NCI-H1417 (cell line): ENCODE measurements at places on chromosomes 7 and 10.

DNA sequence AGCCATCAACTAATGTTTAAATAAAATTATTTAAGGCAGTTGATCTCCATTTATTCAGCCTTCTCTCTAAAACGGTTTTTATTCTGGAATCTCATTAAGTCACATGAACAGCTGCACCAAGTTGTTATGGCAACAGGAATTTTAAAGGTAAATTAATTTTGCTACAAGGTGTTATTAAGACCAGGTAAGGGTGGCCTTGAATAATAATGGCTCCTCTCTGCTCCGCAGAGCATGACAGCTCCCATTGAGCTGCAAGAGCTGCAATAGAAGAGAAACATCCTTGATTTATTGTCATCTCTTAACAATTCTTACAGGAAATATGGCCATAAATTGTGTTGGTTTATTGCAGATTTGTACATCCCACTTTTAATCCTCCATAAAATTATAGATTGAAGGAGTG lies 165.8 kb downstream of the KLF6 start:
- peak; percentile 87 for DNase-seq

GRCh38 chr7:120806669-120807068 lies 51.3 kb downstream of the TSPAN12 start:
- no peak for DNase-seq

- no peak for DNase-seq
Observed at GRCh38 chr10:107423903-107424302, 259.4 kb upstream of the SORCS1 start.

GRCh38 chr7:28602282-28602681 lies 190.0 kb downstream of the CREB5 start:
- DNase-seq: no peak

GRCh38 chr7:94436018-94436604 lies 41.4 kb downstream of the COL1A2 start:
- peak; percentile 86 for DNase-seq

DNA sequence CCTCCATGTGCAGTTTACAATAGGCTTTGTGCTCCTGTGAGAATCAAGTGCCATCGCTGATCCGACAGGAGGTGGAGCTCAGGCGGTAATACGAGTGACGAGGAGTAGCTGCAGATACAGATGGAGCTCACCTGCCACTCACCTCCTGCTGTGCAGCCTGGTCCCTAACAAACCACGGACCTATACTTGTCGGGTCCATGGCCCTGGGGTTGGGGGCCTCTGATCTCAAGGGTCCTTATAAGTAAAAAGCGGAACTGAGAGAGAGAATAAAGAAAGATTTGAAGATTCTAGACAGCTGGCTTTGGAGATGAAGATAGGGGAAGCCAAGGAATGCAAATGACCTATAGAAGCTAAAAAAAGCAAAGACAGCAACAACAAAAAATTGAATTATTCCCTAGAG lies 130.6 kb downstream of the PLXDC2 start:
- DNase-seq: no peak

- DNase-seq: no peak
Observed at GRCh38 chr7:99499371-99499720, 735 bp downstream of the ZNF394 start.

GRCh38 chr10:11163780-11164550 lies 146.3 kb downstream of the CELF2 start:
- no peak for DNase-seq

GRCh38 chr10:49512121-49512809 lies 26.7 kb downstream of the ERCC6 start:
- no peak for DNase-seq

GRCh38 chr7:91085175-91085574 lies 179.1 kb upstream of the FZD1 start:
- DNase-seq: no peak

DNA sequence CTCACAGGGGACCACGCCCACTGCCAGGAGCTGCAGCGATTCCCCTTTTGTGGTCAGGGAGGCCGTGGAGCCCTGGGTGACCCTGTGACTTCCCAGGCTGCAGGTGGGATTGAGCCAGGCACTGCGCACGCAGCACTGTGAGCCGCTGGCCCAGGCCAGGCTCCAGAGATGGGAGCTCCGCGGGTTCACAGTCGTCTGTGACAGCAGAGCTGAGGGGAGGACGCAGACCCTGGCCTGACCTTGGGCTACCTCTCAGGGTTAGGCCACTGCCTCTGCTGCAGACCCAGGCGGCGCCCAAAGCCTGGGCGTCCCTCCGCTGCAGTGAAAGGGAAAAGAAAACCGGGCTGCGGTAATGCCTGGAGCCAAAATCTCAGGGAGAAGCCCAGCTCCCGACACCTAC lies 107.5 kb upstream of the GPR26 start:
- DNase-seq: no peak

DNA sequence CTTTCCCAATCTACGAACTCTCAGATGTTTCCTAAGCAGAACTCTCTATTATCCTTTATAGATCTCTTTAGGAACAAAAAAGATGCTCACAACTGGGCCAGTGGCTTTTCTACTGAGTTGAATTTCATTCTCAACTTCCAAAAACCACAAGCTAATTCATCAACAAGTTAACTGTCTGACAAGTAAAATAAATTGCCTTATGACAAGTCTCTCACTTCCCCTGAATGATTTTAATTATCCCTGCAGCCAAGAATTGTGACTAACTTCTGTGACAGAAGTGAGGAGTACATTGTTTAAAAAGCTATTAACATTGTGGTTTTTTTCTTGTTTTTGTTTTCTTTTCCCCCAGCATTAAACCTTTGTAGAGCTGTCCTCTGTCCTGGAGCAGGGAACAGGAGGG lies 343.1 kb downstream of the HPSE2 start:
- DNase-seq: no peak

DNA sequence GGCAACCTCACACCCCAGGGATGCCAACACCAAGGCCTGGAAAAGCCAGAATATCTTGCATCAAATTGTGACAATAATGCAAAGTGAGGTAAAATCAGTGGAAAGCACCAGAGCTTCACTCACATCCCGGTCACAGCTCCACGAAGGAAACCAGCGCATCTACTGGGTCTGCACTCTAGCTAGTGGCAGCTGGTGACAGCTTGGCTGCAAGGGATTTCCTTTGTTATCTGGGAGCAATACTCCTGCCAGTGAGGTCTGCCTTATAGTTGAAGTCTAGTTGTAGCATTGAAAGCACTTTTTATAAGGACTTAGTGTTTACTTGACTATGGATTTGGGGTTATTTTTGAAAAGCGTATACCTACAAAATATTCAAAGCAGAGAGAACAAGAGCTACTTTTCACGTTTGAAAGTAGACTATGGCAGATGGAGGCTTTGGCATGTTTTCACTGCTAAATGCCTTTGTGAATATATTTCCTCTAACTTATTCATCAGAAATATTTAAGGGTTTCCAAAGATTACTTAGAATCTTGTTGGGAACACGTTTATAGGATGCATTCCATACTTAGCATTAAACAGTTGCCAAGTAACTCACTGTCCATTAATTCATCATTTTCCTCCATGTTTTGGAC lies 26.1 kb downstream of the WDFY4 start:
- no peak for DNase-seq

DNA sequence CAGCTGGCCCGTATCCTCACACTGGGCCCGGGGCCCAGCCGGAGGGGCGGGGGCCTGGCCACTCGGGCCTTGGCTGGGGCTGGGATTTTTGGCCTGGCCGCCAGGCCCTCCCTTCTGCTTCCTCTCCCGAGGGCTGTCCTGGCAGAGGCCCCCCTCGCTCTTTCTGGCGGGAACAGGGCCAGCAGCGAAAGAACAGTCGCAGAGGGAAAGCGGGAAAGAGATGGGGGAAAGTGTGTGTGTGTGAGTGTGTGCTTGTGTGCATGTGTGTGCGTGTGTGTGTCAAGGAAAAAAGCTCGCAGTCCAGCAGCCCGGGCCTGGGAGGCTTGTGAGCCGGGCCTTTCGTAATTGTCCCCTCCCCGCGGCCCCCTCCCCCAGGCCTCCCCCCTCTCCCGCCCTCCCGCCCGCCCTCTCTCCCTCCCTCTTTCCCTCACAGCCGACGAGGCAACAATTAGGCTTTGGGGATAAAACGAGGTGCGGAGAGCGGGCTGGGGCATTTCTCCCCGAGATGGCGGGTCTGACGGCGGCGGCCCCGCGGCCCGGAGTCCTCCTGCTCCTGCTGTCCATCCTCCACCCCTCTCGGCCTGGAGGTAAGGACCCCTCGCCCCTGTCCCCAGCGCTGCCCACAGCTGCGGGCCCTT lies at the start of gene ELN:
Gene ELN (plus strand): TSS at position 491 of the 638 bp plus-strand sequence. CDS start 15 bp downstream, at position 506.
- DNase-seq: peak; percentile 58

DNA sequence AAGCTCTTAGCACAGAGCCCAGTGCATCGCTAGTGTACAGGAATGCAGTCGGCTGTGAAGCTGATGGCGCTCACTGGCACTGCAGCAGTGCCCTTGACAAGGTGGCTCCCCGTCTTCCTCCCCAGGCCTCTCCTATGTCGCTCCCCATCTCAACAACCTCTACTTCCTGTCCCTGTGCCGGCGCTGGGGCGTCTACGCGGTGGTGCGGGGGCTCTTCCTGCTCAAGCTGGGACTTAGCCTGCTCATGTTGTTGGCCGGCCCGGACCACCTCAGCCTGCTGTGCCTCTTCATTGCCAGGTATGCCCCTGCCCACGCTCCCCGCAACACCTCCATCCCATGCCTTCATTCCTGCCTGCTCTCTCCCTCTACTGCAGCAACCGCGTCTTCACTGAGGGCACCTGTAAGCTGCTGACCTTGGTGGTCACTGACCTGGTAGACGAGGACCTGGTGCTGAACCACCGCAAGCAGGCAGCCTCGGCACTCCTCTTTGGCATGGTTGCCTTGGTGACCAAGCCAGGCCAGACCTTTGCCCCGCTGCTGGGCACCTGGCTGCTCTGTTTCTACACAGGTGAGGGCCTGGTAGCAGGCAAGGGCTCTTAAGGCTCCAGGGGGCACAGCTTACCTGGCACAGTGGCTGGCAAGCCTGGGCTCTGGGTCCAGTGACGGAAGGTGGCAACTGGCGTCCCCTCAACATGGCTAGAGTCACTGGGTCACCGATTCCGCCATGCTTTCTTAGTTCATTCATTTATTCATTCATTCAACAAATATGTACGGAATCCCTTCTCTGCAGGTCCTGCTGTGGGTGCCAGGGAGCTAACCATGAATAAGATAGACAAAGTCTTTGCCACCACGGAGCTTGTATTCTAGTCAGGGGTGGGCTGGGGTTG lies 22.3 kb upstream of the C10orf95 start:
- no peak for DNase-seq

- no peak for DNase-seq
Observed at GRCh38 chr7:50735333-50735732, 47.4 kb downstream of the GRB10 start.

DNA sequence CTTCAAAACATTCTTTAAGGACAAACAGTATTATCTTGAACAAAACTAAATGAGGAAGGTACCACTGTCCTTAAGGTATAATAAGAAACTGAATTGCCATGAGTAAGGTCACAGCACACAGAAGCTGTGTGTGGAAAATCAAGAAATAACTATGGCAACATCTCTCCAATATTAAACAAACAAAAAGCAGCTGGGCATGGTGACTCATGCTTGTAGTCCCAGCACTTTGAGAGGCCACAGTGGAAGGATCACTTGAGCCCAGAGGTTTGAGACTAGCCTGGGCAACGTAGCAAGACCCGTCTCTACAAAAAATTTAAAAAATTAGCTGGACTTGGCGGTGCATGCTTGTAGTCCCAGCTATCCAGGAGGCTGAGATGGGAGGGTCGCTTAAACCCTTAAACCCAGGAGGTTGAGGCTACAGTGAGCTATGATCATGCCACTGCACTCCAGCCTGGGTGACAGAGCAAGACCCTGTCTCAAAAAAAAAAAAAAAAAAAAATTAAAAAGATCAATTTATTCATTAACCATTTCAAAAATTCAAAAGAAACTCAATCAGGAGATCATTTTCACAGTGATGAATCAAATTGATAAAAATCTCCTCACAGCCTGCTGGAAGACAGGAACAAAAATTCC lies 195.4 kb downstream of the SKIDA1 start:
- DNase-seq: no peak

DNA sequence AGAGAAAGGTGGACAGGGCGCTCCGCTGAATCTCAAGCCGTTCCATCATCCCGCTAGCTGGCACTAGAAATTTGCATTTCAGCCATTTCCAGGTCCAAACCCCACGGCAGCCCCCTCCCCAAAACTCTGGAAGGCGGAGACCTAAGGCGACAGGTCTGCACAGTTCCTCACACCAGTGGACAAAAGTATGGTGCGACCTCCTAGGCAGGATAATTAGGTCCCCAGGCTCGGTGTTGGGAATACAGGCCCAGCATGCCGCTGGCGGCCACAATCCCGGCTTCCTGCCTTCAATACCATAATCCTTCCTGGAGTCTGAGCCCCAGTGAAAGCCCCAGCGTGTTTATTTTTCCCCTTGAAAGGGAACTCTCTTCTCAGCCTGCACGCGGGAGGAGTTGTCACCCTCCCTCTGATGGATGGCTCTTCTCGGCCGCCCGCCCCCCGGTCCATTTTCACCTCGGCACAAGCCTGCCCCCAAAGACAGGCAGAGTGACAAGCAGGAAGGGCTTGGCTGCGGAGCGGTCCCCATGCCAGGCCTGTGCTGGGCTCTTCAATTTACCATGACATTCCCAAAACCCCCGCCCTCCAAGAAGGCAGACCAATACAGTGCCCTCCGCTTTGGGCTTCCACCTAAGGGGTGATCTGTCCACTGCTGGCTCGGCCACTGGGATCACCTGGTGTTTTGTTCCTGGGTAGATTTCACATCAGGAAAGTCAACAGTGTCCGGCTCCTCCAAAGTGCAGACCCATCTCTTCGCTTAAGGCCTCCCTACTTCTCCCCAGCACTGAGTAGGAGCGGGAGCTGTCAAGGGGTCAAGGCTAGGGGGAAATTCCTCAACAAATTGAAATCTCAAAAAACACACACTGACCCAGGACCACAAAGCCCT lies 2.2 kb downstream of the FGFR2 start:
- no peak for DNase-seq

DNA sequence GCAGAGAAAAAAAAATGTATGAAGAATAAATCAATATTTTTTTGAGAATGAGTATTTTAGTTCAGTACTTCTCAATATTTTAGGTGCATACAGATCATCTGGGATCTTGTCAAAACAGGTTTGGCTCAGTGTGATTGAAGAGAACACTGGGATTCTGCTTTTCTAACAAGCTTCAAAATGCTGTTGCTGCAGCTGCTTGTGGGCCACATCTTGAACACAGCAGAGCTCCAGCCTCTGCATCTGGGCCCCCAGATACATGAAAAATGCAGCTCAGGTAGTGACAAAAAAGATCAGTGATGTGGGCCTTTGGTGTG lies 1177.1 kb upstream of the C7orf33 start:
- no peak for DNase-seq

DNA sequence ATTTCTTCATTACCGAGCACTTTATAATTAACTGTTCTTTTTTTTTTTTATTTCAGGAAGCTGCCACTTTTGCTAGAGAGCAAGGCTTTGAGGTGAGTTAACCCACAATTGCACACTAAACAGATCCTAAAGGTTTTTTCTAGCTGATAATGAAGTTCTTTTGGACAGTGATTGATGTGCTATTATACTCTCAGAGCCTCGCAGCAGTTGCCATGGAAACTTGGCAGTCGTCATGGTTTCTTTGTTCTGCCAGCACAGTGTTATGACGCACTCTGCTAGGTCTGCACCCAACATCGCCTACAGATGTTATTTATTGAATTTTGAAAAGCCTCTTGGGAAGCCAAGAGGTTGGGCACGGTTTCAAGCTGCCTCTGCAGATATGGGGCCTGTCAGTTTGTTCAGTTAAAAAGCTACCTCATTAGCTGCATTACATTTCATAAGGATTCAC lies 237.2 kb upstream of the KAT6B start:
- DNase-seq: peak; percentile 98

- no peak for DNase-seq
Observed at GRCh38 chr10:30151581-30152389, 92.4 kb upstream of the JCAD start.

- peak; percentile 82 for DNase-seq
Observed at GRCh38 chr7:82477733-82478515, 34.3 kb upstream of the CACNA2D1 start.
